ENCODE measurements at places on chromosomes 4 and X.

GRCh38 chrX:46777971-46778810, 19.3 kb upstream of the SLC9A7 start:
- DNase-seq, result no peak

DNA sequence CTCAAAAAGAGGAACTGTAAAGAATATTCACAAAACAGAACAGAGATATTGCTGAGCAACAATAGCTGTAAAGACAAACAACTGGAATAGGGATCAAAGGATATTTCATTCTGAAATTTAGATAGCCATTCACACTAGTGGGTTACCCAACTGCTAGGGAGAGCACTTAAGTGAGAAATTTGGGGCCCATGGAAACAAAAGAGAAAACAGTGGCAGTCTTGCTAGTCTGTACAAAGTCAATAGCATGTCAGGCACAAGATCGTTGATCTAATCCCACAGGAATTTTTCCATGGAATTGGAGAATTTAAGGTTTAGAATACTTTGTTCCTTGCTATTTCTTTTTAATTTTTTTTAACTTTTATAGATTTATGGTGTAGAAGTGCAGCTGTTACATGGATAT, 467.0 kb downstream of the PCDH18 start:
- no peak for DNase-seq

- no peak for DNase-seq
These were observed 1012.5 kb upstream of the LCORL start for GRCh38 chr4:19033816-19034733.

GRCh38 chr4:187175197-187175596, 451.5 kb upstream of the FAT1 start:
- DNase-seq, result no peak

GRCh38 chr4:4859325-4859798, at the start of gene MSX1:
TSS of gene MSX1 (plus strand) at chr4:4859665. CDS start at chr4:4859900, 235 bp downstream.
- no peak for DNase-seq

Measured in glomerular endothelial cell (primary cell).